ENCODE measurements at places on chromosomes 4 and X. TPM values are rescaled to one million over a fixed set of nuclear protein-coding genes. Genes with fewer than 3 reads are reported as not detected.

Gene PABPC1L2B
- total RNA-seq, result not detected

Gene STPG2
- total RNA-seq, result not detected

Gene BTK
- not detected for total RNA-seq

Gene ATP1B4
- not detected for total RNA-seq

Gene LIMCH1
- total RNA-seq, result 37.4 TPM

Gene ASIC5
- not detected for total RNA-seq

Gene TEC
- total RNA-seq, result 0.05 TPM

Gene DOK7
- 0.05 TPM for total RNA-seq

Gene MAGEB10
- not detected for total RNA-seq

Gene PAGE1
- not detected for total RNA-seq

Gene CACNA1F
- total RNA-seq, result not detected

Gene IDS
- total RNA-seq, result 18.3 TPM

Gene TRIML2
- not detected for total RNA-seq

Gene ZIC3
- not detected for total RNA-seq

Gene TGIF2LX
- not detected for total RNA-seq

Gene RIBC1
- 0.39 TPM for total RNA-seq

Gene CFI
- total RNA-seq, result 6.1 TPM

Gene RPGR
- total RNA-seq, result 8.4 TPM

Gene SPIN4
- total RNA-seq, result 13.3 TPM

Gene PAK3
- total RNA-seq, result 1.7 TPM

Gene ARHGAP36
- not detected for total RNA-seq

Gene TLR10
- not detected for total RNA-seq

Gene RNF150
- 26.1 TPM for total RNA-seq

Gene KCNE5
- not detected for total RNA-seq

Gene GAGE12J
- not detected for total RNA-seq

Gene XKRX
- total RNA-seq, result not detected

Gene RNF212
- total RNA-seq, result not detected

Gene TSC22D3
- total RNA-seq, result 20.0 TPM

Gene SYTL5
- total RNA-seq, result 0.22 TPM

Gene HTN1
- not detected for total RNA-seq

Gene EGF
- total RNA-seq, result 28.0 TPM

Gene SORBS2
- 9.0 TPM for total RNA-seq

Gene FANCB
- total RNA-seq, result 15.0 TPM

Gene C4orf36
- 0.41 TPM for total RNA-seq

Gene F11
- total RNA-seq, result not detected

Gene MEPE
- 0.24 TPM for total RNA-seq

Gene TMEM35A
- not detected for total RNA-seq

Gene F9
- total RNA-seq, result not detected

Gene OPRPN
- not detected for total RNA-seq

Gene MAML3
- 1.8 TPM for total RNA-seq

Gene IL9R
- not detected for total RNA-seq

Gene AMOT
- 8.3 TPM for total RNA-seq

Gene ARL13A
- total RNA-seq, result not detected

Gene CHRDL1
- total RNA-seq, result 0.89 TPM

Measured in SJSA1 (cell line).